ENCODE measurements at places on chromosomes 13 and 19.
A peak's percentile ranks its signal among the peaks of the same experiment; 100 is the strongest.

GRCh38 chr19:11624069-11624463 lies 26.8 kb downstream of the ZNF627 start:
- DNase-seq: no peak

DNA sequence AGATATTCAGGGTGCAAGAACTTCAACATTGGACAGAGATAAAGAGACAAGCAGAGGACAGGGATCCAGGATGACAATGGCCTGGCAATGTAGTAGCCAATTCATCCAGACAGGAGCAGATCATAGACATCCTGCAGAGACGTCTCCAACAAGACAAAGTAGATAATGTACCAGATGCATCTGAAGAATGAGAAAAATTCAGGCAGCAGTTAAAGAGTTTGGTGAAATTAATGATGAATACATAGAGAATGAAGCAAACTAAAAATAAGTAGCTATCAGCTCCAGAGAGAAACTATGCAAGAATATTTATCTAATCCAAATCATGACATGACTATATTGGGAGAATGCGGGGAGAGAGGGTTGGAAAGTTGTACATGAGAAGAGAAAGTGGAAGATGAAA lies 278.4 kb upstream of the DACH1 start:
- DNase-seq: no peak

DNA sequence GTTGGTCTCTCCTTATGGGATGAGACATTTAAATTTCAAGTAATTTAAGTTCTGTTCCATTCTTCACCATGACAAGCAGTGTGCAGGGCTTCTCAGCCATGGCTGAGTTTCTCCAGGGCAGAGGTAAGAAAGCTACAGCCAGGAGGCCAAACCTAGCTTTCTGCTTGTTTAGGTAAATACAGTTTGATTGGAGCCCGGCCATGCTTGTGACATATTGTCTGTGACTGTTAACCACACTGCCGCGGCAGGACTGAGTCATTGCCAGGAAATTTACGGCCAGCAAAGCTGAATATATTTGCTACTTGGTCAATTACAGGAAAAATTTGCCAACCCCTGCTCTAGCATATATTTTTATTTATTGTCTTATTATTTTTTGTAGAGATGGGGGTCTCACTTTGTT lies 10.7 kb downstream of the NLRP8 start:
- no peak for DNase-seq

- peak; percentile 70 for DNase-seq
These were observed 7.1 kb upstream of the DPP9 start for GRCh38 chr19:4730740-4731171.

DNA sequence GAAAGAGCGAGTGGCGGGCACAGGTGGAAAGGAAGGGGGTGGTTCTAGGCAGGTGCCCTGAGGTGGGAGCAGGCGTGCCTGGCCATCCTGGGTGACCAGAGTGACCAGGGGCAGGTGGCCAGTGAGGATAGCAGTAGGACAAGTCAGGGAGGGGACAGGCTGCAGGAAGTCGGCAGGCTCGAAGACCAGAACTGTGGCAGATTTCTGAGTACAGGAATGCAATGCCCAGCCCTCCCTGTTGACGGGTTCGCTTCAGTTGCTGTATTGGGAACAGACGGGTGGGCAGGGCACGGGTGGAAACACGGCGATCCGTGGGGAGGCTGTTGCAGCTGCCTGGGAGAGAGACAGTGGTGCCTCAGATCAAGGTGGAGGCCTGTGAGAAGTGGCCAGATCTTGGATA lies 1.9 kb downstream of the ZNF628 start:
- DNase-seq: no peak

GRCh38 chr13:110867380-110867779 lies 47.5 kb downstream of the ANKRD10 start:
- DNase-seq: no peak

DNA sequence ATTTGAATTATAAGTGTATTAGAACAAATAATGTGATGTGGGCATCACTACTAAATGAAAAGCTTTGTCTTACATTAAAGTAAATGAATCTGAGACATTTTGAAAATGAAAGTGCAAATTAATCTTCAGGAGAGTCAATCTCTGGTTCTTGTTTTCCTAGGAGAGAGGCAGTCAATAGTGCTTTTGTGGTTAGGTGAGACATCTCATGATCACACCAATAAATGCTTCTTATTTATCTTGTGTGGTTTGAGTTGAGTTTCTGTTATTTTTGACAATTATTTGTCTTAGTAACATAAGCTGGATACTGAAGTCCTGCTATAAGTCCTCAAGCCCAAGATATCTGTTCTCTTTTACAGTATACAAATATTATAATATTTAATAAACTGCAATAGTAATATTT lies 1378.0 kb upstream of the PCDH9 start:
- DNase-seq: no peak

- DNase-seq: no peak
These were observed 14.7 kb downstream of the DGKH start for GRCh38 chr13:42063105-42063504.

- DNase-seq: peak; percentile 65
These were observed at the start of gene FOXA3 for GRCh38 chr19:45863840-45864628. Gene FOXA3, plus strand, starts transcription at chr19:45864326. Its CDS starts 131 bp downstream, at chr19:45864457.

GRCh38 chr13:25394402-25395060 lies 22.8 kb downstream of the ATP8A2 start:
- no peak for DNase-seq

DNA sequence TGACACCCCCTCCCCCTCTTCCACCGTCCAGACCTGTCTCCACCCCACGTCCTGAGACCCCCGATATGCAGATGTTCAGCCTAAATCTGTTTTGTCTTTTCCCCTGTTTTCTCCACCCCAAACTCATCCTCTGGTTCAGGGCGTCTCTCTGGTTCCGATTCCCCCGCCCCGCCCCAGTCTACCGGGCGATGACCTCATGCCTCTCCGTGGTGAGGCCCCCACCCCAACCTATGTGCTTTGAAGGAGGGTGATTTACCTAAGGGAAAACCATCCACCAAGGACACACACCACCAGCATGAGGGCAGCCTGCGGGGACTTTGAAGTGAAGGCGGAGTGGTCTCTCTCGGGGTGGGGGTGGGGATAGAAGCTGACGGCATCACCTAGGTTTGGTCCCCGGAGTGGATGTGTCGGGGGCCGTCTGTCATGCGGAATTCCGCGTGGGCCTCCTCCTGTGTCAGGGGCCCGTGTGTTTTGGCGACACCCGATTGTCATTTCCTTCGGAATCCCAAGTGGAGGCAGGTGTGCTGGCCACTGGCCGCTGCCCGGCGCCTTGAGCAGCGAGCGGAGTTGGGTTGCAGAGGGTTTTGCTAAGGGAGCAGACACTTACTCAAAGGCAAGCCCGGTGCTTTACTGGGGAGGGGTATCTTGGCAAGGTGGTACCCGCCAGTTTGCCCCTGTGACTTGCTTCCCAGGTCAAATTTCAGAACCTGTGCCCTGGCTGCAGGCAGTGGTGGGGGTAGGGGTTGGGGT lies 1.4 kb downstream of the FZR1 start:
- peak; percentile 60 for DNase-seq

- DNase-seq: peak; percentile 66
These were observed 299.0 kb downstream of the KLF12 start for GRCh38 chr13:73835138-73835721.

DNA sequence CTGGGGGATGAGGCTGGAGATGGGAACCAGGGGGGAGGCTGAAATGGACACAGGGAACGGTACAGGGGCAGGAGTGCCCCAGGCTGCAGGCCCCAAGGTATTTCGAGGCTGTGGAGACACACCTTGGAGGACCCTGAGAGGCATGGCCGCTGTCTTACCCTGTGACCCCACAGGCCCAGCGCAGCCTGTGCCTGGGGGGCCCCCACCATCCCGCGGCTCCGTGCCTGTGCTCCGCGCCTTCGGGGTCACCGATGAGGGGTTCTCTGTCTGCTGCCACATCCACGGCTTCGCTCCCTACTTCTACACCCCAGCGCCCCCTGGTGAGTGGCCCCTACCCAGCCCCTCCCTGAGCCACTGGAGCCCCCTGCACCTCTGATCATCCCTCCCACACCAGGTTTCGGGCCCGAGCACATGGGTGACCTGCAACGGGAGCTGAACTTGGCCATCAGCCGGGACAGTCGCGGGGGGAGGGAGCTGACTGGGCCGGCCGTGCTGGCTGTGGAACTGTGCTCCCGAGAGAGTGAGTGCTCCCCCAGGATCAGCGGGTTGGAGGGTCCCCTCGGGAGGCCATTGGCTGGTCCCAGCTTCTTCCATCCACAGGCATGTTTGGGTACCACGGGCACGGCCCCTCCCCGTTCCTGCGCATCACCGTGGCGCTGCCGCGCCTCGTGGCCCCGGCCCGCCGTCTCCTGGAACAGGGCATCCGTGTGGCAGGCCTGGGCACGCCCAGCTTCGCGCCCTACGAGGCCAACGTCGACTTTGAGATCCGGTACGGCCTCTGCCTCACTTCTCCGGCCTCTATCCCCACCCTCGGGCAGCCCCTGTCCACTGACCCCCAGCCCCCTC lies 16.9 kb upstream of the SPIB start:
- DNase-seq: no peak

DNA sequence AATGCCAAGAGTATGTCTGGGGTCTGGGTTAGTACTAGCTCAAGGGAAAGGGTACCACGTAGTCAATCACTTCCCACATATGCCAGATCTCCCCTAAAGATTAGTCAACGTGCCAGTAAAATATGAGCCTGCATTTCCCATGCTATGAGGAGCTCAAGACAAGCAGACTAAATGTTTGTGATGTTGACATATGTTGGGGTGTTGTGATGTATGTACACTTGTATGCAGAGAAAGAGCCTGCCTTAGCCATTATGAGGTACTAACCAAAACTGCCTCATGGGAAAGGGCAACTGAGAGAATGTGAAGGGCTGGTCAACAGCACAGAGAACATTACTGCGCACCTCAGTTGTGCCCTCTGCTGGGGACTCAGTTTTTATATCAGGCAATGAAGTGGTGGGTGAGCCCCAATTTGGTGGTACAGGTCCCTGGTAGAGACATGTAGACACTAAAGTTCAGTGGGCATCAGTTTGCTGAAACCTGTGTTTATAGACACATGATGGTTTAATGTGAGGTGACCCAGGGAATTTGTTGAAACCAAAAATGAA lies 287.0 kb downstream of the DCT start:
- DNase-seq: no peak

- peak; percentile 22 for DNase-seq
These were observed 3.8 kb downstream of the APC2 start for GRCh38 chr19:1453525-1454364.

GRCh38 chr19:39430675-39431593 lies 4.8 kb downstream of the RPS16 start:
- DNase-seq: peak; percentile 88

GRCh38 chr13:76160961-76161925 lies 525.1 kb downstream of the LMO7 start:
- DNase-seq: no peak

DNA sequence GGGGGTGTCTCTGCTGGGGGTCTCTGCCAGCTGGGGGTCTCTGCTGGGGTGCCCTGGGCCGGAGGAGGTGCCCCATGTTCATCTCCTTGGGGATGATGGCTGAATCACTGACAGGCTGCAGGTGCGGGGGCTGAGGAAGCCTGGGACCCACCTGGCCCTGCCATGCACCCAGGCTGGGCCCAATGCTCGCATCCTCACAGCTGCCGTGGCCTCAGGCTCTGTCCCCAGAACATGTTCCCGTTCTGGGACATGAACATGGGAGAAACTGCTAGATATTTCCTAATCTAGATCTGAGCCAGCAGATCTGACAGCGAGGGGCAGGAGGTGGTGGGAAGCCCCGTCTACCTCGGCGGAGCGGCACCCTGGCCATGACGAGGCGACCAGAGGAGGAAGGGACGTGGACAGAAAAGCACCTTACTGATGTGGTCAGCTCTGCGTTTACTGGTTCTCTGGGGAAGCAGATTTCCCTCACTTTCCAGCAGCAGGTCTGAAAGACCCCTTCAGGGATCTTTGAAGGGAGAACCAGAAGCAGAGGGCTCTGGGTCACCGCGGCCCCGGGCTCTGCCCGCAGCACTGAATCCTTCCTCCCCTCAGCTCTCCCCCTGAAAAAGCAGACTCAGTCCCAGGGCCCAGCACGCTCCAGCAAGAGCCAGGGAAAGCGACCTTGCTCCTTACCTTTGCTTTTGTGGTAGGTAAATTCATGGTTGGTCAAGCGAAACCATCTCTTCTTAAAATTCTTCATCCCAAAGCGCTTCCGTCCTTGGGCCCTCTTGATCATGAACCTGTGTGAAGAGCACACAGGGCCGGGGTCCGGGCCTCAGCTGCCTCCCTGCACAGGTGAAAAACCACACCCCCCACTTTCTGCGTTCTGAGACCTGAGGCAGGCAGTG lies 26.5 kb upstream of the C13orf46 start:
- DNase-seq: no peak
